ENCODE measurements at places on chromosomes 4 and X.

DNA sequence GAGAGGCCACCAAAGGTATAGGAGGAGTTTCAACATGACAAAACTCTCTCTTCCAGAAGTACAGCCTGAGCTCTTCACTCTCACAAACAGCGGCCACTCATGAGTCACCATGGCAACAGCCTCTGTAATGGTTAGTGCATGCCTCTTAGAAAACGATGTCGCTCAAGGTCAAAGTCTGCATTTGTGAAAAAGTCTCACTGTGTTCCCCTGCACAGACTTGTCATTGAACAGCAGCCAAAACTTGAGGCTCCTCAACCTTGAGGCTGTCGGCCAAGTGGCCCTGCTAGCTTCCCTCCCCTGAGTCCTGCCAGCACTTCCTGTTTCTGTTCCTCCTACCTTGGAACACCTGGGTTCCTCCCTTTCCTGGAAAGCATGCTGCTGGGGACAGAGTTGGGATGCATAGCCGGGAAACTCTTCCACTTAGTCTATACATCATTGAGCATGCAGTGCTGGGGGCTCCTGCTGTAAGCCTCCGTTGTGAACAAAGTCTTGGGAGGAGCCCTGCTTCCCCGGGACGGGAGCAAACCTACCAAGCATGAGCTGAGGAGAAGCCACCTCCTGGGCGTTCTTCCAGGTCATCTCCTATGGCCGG is 66.6 kb downstream of the ING2 start:
- no peak for DNase-seq

- no peak for DNase-seq
Observed at GRCh38 chrX:150007356-150007755, 69.1 kb upstream of the EOLA2 start.

DNA sequence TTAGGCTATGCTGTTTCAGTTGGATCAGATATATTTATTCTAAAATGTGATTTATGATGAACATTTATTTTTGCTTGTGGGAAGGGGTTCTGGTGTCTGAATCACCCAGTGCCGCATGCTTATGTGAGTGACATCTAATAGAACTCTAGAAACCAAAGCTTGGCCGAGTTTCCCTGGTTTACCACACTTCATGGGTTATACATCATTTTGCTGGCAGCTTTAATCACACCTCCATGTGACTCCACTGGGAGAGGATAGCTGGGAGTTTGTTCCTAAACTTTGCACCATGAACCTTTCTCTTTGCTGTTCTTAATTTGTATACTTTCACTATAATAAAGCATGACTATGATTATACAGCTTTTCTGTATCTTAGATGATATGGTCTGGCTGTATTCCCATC is 382.9 kb downstream of the INPP4B start:
- DNase-seq: no peak

DNA sequence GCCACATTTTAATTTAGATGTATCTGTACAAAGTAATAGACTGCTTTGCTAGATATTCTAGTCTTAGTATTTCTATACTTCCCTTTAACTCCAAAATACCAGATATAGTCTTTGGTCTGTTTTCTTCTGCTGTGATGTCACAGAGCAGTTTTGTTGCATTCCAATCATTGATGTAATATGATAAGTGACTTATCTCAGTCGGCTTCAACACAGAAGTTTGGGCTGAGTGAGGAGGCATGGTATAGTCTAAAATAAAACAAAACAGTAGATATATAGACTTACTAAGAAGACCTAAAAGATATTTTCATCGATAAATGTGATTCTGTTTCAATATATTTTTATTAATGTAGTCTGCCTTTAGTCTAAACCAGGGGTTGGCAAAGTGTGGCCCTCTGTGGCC is 169.9 kb downstream of the DCK start:
- DNase-seq: no peak

DNA sequence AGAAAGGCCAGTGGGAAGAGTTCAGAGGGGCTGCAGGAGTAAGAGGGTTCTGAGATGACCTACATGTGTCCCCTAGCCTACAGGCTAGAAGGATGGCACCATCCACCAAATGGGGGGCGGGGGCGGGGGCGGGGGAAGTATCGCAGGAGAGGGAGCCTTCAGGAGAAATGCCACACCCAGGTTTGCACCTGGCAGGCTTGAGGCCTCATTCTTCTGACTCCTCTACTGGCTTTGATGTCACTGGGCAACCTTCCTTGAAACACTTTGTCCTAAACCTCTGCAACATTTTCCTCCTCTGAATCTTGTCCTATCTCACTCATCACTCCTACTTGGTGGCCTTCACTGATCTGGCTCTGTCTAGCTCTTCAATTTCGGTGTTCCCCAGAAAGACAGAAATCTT is 24.0 kb downstream of the CD99L2 start:
- DNase-seq: no peak

DNA sequence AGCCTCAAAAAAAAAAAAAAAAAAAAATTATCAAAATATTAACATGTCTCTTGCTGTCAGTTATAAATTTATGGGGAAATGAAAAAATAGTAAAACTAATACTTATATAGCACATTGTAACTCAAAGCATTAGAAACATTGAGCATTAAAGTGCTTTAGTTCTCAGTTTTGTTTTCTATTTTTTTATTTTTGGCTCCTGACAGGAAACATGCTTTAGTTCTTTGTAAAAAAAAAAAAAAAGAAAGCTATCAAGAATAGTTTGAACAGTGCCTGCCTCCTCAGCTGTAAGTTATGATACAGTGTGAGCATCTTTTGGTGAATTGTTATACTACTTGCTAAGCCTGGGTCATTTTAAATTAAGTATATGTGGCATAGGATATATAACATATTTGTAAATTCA is 5.1 kb upstream of the CENPC start:
- DNase-seq: no peak

DNA sequence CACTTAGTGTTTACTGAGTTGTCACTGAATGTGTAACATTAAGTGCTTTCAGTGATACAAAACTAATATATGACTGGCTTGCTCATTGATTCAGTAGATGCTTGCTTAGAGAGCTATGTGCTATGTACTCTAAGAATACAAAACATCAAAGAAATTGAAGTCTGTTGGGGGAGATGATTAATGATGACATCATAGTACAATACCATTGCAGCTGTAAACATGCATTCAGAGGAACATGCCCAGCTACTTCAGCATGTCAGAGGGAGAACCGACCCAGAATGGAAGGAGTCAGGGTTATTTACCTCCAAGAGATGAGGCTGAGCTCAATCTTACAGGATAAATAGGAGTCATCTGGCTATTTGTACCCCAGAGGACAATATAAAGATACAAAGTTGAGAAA is 290.8 kb downstream of the TENM3 start:
- no peak for DNase-seq

GRCh38 chrX:39527025-39527424 is 570.7 kb downstream of the BCOR start:
- DNase-seq: no peak

- DNase-seq: no peak
Observed at GRCh38 chrX:107675823-107676555, 47.7 kb downstream of the PRPS1 start.

DNA sequence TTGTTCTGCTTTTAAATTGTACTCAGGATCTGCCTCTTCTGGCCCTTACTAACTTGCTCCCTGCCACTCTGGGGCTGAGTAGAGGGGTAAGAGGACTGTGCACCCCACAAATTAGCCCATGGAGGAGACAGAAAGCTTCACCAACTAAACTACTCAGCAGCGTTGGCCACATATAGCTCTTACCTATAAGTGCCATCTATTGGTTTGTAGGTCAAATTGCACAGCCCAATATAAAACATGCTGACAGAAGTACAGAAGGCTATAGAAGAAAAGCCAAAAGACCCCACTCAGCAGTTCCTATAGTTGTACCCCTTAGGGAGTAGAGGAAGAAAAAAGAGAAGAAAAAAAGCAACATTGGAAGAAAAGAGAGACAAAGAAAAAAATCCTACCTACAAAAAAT is 341.2 kb upstream of the FMR1 start:
- no peak for DNase-seq

DNA sequence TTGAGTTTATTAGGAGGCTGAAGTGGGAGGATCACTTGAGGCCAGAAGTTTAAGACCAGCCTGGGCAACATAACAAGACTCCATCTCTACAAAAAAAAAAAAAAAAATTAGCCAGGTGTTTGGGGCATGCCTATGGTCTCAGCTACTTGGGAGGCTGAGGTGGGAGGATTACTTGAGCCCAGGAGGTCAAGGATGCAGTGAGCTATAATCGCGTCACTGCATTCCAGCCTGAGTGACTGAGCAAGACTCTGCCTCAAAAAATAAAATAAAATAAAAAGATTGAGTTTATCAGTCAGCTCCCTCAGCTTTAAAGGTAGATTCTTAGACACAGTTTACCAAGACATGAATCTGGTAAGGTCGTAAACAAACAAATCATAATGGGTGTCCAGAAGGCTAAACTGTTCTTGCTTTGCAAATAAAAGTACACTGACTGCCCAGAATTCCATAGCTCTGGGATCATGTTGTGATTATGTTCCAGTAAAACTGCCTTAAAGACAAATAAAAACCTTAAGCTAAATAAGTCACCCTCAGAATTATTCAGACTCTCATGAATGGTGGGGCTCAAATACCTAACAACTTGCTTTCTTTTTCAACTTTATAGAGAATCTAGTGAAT is 18.7 kb downstream of the APOO start:
- no peak for DNase-seq

DNA sequence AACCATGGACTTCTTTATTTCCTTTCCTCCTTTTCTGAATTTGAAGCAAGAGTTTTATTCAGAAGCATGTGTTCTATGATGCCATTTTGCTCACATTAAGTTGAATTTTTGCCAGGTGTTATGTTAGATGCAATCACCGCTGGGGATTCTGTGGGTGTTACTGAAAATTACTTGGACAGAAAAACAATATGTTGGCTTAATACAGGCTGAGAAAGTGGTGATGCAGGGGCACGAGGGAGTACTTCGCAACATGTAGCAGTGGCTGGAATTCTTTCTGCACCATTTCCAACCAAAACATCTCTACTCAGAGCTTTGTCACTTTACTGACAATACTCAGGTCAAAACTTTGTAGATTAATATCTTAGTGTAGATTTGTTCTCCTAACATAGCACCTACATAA is 109.2 kb upstream of the PCDH18 start:
- no peak for DNase-seq

GRCh38 chr4:106627051-106627450 is 258.5 kb upstream of the GIMD1 start:
- no peak for DNase-seq

- no peak for DNase-seq
Observed at GRCh38 chrX:65971151-65971550, 68.7 kb downstream of the VSIG4 start.

DNA sequence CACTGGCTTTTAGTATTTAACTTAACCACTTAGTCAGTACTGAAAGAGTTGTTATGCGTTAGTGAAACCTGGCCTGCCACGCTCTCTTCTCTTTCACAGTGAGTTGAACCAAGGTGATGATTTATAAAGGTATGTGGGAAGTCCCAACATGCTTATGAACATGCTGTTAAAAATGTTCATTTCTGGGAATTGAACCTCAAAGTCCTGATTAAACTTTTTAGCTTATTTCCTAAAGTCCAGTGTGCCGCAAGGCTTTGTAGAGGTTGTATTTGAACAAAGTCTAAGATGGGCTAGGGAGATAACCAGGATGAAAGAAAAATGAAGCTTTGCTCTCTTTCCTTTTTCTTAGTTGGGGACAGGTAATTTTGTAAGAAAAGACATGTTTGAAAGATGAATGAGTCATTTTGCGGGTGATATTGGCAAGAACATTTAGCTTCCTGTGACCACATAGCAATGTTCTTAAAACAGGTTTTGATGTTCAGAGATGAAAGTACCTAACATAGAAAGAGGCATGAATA is 270.3 kb downstream of the DTHD1 start:
- no peak for DNase-seq

GRCh38 chr4:166996216-166996615 is 238.1 kb downstream of the SPOCK3 start:
- DNase-seq: no peak

- no peak for DNase-seq
Observed at GRCh38 chr4:21569638-21570037, 378.9 kb downstream of the KCNIP4 start.

- no peak for DNase-seq
Observed at GRCh38 chr4:113385281-113385899, 335.9 kb downstream of the ANK2 start.

DNA sequence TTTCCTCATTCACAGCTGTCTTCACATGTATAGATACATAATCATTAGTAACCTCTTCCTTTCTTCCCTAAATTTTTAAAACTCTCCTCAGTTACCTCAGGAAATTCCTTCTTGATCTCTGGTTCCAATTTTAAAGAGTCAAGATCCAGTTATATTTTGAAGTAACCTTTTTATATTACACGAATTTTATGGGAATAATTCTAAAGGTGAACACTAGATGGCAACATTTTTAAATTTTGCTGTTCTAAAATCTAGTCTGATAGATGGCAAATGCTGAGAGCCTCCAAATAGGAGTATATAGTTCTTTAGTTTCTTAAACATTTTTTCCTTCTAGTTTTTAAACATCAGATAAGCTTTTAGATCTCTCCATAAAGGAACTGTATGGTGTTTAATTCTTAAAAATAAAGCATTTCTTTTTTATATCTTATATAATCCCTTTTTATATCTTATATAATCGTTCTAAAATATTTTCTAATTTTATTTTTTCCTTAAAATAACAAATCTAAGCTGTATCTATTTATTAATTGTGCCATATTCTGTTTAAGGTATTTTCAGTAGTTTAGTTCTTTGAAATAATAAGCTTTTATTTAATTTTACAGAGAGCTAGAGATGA is 37.9 kb upstream of the PAPSS1 start:
- no peak for DNase-seq

GRCh38 chr4:46270986-46271596 is 118.8 kb downstream of the GABRA2 start:
- no peak for DNase-seq

DNA sequence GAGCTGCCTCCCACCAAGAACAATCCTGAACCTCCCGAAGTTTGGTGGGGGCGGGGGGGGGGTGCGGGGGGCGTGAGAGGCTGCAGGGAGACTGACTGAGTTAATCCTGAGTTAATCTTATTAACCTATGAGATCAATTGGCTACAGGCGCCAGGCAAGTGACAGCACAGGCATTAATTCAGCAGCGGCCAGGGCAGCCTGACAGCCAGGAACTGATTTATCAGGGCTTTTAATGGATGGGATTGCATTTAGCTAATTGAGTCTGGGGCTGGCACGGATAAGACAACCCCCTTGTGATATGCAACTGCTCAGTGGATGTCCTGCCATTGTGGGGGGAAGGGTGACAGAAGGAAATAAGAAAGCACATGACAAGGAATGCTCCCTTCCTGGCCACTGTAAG is 16.3 kb downstream of the RTL5 start:
- no peak for DNase-seq

DNA sequence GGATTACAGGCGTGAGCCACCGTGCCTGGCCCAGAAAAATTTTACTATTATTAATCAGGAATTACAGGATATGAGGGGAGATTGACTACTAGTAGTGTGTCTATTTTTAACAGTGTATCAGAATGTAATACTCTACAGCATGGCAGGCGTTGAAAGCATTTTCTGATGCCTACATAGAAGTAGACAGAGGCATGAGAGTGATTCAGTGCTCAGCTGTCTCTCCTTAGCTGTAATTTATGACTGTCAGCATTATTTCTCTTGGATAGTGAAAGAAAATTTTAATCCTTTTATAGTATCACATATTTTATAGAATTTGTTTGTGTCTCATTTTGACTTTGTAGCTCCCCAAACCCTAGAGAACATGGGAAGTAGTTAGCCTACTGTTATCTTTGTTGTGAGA is 20.7 kb downstream of the ARHGAP24 start:
- DNase-seq: no peak

- peak; percentile 28 for DNase-seq
Observed at GRCh38 chrX:39869846-39870601, 227.7 kb downstream of the BCOR start.

- DNase-seq: no peak
Observed at GRCh38 chr4:154368060-154368459, 123.5 kb downstream of the DCHS2 start.
